Activated CD8-positive, alpha-beta memory T cell treated with anti-CD3 and anti-CD28 coated beads, Interleukin-2, amount 50 U/mL, for 4 hours (primary cell): ENCODE measurements at places on chromosomes 2 and 18.

- DNase-seq, result no peak
Observed at GRCh38 chr18:64806232-64806631, 657.3 kb upstream of the LINC00305 start.

DNA sequence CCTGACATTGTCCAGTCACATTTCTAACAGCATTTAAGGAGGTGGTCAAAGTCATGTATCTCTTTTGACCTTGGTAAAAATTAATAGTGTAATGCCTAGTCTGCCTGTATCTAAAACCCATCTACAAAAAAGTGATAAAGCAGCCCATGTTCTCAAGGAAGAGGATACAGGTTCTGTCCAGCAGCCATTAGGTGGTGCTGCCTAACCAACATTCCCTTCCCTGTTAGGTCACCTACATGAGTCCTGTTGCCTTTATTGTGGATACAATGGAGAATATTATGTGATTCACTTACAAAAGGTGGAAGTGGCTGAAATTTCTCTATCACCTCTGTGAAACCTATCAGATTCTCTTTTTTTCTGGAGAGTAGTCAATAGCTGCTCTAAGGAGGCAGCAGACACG is 52.5 kb downstream of the AQP4 start:
- DNase-seq, result no peak

GRCh38 chr2:125397535-125398251 is 1258.3 kb upstream of the GYPC start:
- DNase-seq, result no peak

DNA sequence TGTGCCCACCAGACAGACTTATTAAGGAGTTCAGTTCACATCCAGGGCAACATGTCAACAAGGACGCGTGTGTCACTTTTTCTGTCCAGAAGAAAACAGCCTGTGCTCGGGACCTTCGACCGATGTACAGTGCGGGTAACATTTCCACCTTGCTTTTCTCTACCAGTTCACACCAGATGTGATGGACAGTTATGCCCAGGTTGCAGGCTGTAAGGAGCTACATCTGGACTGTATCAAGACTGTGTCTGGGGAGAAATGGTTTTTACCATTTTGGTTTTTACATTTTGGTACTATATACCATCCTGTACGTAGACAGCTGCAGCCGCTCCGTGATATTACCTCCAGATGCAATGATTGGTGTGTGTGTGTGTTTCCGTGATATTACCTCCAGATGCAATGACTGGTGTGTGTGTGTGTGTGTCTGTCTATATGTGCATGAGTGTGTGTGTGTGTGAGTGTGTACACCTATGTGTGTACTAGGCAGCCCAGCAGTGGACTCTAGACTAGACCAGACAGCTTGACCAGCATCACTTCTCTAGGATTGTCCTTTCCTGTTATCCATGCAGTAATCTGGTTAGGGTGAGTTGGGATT is 118.0 kb downstream of the COL6A3 start:
- DNase-seq, result no peak

DNA sequence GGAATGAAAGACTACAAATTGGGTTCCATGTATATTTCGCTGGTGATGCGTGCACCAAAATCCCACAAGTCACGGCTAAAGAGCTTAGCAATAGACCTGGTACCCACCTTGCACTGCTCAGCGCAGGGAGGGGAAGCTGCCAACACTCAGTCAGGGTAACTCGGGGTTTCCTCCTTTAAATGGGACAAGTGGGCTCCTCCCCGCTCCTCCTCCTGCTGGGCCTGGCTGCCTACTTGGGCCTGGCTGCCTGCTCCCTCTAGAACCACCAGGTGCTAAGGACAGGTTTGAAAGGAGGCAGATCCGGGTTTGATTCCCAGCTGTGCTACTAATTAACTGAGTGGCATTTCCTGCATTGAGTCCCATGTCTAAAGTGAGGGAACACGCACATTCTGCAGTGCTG is 23.4 kb downstream of the MYO7B start:
- DNase-seq, result no peak

GRCh38 chr2:133407341-133407740 is 160.9 kb downstream of the NCKAP5 start:
- DNase-seq, result no peak
